ENCODE measurements at places on chromosomes 7 and 10.
A peak's percentile ranks its signal among the peaks of the same experiment; 100 is the strongest.

DNA sequence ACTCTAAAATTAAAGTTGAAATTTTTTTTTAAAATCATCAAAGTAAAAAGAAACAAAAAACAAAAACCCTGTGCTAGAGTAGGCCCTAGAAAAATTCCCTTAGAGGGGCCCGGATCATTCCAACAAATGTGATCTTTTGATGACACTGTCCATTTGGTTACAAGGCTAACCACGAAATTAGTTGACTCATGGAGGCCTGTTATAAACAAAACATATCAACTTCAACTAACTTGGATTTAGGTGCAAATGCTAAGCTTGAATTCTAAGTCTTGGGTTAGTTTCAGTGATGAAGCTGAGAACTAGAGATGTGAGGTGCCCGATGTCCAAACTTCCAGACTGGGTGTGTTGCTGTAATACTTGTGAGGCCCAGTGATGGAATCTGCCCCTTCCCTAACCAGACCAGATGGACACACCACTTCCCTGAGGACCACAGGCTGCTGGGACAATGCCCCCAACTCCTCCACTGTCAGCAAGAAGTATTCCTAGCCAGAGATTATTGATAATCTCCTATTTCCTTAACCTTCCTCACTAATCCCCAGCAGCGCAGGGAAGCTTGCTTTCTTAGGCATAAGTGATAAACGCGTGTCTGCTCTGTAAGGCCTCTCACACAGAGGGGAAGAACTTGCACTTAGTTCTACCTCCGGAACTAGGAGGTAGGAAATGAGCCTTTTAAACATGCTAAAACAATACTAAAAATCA, 108.7 kb downstream of the RAPGEF5 start:
- DNase-seq = no peak

GRCh38 chr10:52674474-52674873, 98.1 kb downstream of the MBL2 start:
- no peak for DNase-seq

GRCh38 chr7:132377015-132377414, 199.3 kb downstream of the PLXNA4 start:
- DNase-seq = no peak

DNA sequence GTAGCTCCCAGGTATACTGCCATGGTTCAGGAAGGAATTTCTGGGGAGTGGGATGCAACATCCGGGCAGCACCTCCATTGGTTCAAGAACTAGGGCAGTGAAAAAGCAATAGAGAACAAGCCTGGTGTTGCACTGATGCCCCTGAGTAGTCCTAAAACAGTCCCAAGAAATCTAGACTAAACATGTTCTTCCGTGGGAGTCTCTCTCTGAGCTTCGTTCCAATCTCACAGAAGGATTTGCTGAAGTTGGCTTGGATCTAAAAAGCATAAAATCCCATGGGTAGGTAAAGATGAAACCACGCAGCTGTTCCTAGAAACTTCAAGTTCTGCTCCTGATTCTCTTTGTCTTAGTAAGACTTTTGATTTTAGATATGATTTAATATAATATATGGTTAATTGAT, 154.5 kb downstream of the PLXDC2 start:
- DNase-seq = no peak

DNA sequence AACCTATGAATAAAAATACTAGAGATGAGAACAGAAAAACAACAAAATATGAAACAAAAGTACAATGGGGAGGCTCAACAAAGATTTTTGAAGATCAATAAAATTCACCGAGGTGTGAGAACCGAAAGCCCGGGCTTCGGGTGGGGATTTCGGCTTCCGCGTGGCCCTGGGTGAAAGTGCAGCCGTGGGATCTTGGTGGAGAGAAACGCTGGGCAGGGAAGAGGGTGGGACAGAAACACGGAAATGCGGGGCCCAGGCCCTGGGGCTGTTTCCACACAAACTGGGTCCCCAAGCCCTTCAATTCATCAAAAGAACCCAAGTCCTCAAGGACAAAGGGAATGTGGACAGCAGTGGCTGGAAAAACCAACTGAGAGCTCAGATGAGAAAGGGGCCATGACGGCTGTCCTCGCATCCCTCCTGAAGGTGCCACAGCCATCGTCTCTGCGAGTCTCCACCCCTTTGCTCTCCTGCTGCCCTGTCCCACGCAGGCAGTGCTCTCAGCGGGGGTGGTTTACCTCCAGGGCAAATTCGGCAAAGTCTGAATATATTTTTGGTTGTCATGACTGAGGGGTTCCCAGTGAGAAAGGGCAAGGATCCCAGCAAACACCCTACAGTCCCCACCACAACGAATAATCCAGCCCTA, 19.7 kb downstream of the FOXL3 start:
- no peak for DNase-seq

- DNase-seq = no peak
Measured at GRCh38 chr10:81007872-81008271, 470.2 kb downstream of the SH2D4B start.

DNA sequence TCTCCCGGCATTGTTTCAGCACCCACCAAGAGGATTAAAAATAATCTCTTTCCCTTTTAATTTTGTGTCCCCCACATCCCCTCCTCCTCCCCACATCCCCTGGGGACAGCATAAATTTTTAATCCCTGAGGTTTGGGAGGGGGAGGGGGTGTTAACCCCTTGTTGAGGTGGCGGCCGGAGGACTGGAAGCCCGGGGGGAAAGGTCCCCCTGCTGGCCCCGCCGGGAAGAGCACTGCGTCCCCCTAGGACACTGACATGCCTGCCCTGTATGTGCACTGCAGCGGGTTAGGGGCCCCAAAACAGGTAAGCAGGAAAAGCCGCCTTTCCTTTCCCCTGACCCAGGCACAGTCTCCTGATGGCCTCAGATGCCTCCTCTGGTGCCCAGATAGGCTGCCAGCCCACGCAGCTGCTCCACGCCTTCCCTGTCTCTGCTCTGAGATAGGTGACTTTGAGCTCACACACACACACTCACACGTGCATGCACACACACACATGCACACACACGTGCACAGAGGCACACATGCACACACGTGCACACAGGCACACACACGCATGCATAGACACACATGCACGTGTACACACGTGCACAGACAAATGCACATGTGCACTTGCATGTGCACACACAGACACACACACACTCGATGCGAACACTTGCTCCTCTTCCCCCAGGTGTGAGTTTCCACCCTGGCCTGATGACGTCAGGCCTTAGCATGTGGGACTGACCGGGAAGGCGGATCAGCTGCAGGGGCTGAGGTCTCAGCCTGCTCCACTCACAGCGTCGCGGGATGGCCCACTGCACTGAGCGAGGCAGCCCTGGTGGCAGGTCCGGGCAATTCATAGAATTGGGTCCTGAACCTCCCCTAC, 12.3 kb downstream of the CNPY1 start:
- peak; percentile 37 for DNase-seq

GRCh38 chr7:17434841-17435692, 136.6 kb downstream of the AHR start:
- no peak for DNase-seq

DNA sequence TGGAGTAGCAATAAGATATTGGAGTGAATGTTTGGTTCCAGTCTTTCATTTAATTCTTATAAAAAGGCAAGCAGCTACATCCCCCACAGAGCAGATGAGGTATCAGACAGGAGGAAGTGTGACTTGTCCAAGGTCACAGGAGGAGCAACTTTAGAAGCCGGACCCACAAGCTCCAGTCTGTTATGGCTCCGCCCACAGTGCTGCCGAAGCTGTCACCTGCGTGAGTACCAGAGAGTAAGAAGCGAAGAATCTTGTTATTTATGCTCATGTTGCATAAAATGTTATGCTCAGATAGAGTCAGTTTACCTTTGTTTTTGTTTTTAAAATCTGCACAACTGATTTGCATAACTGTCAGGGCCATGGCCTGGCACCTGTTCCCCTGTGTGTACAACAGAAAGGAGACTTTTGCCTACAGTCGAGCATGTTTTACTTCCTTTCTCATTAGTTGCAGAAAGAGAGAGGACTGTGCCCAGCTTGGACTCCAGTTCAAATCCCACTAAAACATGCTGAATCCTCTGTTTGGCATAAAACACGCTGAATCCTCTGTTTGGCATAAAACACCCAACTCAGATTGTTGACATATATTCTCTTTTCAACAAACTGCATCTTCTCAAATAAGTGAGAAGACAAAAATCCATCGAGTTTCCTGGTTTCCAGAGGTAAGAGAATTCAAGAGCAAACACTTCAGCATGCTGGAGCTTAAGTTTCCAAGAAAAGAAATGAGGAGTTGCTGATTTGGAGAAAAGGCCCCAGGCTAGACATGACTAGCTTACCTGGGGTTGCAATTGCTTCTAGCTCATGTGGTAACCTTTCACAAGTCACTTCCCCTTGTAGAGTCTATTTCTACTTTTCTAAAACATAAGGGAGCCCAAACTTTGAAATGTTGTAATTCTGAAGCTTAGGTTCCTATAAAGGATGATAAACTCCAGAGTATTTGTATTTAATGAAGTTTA, 409.8 kb upstream of the ZMIZ1 start:
- DNase-seq = no peak

DNA sequence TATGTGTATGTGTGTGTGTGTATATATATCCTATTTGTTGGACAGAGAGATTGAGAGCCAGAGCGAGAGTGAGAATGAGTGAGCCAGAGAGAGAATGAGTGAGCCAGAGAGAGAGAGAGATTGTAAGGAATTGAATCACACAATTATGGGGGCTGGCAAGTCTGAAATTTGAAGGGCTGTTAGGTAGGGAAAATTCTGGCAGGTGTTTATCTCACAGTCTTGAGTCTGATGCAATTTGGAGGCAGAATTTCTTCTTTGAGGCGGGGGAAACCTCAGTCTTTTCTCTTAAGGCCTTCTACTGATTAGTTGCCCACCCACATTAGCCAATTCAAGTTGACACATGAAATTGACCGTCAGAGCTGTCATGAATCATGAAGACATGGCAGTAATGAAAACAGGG, 41.0 kb upstream of the WASL start:
- no peak for DNase-seq

DNA sequence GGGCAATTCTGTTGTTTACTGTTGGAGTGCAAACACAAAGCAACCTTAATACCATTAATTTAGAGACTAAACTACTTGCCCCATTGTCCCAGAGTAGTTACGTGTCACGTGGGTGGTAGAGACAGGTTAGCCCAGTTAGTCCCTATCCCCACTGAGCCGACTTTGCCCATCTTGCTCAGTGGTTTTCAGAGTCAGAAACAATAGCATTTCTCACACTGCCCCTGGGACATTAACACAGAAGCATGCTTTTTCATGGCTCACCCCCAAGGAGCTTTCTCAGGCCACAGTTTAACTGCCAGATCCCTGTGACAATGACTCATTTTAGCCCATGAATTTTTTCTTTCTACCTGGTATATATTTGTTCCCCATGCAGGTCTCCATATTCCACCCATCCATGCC, 271.0 kb downstream of the POU6F2 start:
- DNase-seq = no peak

DNA sequence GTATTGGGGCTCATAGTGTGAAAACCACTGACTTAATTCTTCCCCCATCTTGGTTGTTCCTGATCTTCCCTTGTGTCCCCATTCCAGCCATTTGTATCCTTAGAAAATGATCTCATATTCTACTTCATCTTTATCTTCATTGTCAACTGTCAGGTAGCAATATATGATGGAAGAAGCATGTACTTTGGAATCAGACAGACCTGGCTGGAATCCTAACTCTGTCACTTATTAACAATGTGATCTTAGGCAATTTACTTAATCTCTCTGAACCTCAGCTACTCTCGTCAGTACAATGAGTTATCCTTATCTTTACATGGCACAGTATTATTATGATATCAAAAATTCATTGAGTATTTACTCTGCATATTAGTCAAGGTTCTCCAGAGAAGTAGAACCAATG, 10.1 kb downstream of the CFTR start:
- DNase-seq = no peak

- DNase-seq = no peak
Measured at GRCh38 chr7:152136686-152137085, 111.2 kb downstream of the GALNT11 start.

DNA sequence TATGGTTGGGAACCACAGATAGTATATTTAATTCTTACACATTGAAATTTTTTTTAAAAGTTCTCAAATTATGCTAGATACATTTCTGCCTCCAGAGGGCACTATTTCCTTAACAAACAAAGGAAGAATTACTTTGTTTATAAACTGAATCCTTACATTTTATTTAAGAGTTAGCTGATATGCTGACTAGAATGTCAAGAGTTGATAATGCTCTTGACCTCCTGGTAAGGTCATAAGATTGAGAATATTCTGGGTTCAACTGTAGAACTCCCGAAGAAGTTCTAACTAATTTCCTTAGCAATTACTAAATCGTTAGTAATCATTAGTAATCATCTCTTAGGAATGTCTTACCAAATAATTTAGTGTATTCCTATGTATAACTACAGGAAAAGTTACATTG, 95.3 kb upstream of the CYP26C1 start:
- peak; percentile 45 for DNase-seq

DNA sequence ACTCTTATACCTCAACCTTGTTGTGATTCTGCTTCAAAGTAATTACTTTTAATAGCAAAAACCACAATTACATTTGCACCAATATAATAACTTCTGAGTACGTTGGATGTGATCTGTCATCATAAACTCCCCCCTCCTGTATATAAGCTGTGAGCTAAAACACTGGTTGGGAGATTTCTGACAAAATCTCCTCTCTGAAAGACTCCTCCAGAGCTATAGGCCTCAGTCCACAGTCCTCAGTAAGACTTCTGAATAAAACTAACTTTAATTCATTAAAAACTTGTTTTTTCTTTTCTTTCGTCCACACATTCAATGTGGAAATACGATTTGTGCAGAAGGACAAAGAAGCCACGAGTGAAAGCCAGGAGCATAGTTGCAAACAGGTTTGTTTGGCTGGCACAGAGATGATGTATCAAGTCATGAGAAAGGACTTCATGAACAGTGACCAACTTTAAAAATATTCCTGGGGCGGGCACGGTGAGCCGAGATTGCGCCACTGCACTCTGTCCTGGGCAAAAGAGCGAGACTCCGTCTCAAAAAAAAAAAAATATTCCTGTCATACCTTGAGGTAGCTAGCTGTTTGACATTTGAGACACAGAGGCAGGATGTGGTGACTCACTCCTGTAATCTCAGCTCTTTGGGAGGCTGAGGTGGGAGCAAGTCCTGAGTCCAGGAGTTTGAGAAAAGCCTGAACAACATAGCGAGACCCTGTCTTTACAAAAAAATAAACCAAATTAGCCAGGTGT, 91.1 kb upstream of the ARHGAP21 start:
- DNase-seq = no peak

DNA sequence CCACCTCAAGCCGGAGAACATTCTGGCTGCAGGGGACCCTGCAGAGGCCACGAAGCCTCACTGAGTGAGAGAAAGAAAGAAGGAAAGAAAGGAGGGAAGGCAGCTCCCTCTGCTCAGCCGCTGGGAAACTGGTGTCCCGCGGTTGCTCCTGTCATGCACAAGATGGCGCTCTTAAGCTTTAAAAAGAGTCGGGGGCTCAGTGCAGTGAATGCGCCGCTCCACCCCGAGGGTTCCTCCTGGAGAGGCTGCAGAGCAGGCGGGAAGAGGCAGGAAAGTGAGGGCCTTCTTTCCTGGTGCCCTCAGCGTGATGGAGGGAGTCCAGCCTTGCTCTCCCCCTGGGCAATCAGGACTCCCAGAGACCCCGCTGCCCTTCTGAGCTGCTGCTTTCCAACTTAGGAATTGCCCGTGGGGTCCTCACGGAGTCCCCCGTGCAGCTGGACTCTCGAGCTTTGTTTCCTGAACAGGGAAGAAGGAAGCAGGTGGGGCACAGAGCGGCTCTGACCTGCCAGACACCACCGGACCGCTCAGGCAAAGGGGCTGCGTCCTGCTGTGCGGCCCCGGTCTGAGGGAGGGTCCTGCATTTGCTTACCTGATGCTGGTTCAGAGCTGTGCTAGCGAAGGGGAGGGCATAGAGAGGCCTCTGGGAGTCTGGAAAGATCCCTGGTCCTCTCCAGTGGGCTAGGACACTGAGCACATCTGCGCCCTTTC, 141.9 kb upstream of the MKI67 start:
- DNase-seq = peak; percentile 74

- no peak for DNase-seq
Measured at GRCh38 chr10:124691421-124692099, 52.6 kb downstream of the FAM53B start.

All from KBM-7 (cell line).